ENCODE measurements at places on chromosomes 1 and 21. TPM values are rescaled to one million over a fixed set of nuclear protein-coding genes. Genes with fewer than 3 reads are reported as not detected.

DNA sequence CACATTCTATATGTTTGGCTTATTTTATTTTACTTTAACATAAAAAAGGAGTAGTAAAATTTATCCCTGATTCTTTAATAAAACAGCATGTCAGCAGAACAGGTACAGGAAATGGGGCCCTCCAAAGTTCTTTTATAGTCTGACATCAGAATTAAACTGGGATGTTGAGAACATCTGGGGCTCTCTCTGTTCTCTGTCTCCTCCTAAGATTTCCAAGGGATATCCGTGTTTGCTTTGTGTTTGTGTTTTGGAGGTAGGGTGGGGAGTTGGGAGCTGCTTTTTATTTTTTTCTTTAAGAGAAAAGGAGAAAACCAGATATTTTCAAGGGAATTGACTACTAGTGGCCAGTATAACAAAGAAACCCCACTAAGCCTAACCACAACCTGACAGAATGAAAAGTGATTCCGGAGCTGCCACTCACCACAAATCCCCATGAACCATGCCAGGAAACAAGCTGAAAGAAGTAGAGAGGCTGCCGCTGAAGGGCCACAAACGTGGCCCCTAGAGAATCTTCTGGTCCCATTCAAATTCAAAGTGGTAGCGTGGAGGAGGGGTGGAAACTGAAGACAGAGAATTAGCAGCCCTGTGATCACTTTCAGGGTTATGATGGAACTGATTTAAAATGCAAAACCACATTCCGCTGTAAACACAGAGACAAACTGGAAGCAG, 369.6 kb upstream of the ADGRL2 start:
- no peak overlapping the region for H3K4me3 ChIP-seq
- H3K36me3 ChIP-seq, result no peaks in the 10 kb centered on the region
- DNase-seq, result peak; percentile 64
- peak overlapping the region; percentile 91 for H3K27ac ChIP-seq
- no peaks in the 10 kb centered on the region for H3K27me3 ChIP-seq

GSTM3 gene
- 3.1 TPM for total RNA-seq

- H3K27ac ChIP-seq, result no peak overlapping the region
- no peak overlapping the region for H3K4me3 ChIP-seq
- DNase-seq, result no peak
- H3K4me1 ChIP-seq, result no peaks in the 10 kb centered on the region
- H3K27me3 ChIP-seq, result no peaks in the 10 kb centered on the region
- peaks cover 4% of the 10 kb centered on the region for H3K36me3 ChIP-seq
Observed at GRCh38 chr1:5532811-5533210, 459.4 kb downstream of the NPHP4 start.

LCA5L gene
- total RNA-seq, result not detected

PAX7 gene
- 0.03 TPM for total RNA-seq

DNA sequence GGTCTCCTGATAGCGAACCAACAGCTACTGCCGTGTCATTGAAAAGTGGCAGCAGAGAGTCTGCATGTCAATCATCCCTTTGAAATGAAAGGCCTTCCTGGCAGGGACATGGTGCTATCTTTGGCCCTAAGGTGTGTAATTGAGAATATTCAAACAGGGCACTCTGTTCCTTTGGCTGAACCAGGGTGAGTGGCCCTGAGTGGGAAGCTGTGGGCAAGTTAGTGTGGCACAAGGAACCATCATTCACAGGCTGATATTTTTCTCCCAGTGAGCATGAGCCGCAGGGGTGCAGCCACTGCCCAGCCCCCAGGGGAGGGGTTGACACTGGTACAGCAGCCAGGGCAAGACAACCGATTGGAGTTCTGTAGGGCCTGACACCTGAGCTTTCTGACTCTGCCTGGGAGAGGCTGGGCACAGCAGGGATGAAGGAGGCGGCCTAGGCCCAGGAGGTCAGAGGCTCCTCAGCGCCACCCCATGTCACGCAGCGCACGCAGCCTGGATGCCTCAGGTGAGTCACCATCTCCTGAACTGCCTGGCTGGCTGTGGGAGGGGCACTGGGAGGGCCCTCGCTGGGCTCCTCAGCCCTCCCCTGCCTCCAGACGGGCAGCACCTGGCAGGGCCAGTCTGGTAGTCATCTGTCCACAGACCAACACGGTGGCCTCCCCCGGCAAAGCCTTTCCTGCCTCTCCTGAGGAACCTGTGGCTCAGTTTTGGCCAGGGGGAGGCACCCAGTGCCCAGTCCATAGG, 13.2 kb downstream of the QSOX1 start:
- DNase-seq, result peak; percentile 92
- H3K27ac ChIP-seq, result peak overlapping the region; percentile 76
- no peaks in the 10 kb centered on the region for H3K27me3 ChIP-seq
- no peaks in the 10 kb centered on the region for H3K36me3 ChIP-seq

MSH4 gene
- total RNA-seq, result 0.24 TPM

ADAMTS4 gene
- 4.7 TPM for total RNA-seq

DNA sequence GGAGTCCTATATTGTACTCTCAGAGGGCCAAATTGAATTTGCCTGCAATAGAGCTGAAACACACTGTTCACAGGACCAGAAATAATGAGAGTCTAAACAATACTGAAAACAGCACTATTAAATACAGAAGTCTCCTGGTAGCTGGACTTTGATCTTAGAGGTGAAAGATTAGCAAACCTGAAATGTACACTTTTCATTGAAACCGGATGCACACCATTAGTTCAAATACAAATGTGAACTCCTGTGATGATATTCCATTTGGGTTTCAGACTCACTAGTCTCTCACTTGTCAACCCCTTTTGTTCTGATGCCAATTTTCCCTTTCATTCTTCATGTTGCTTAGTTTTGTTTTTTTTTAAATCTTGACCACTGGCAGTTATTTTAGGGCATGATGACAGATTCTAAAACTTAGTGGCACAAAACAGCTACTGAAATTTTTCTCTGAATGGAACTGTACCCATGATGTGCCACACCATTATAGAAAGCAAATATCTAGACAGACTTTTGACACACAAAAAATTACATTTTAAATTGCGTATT, 5.9 kb upstream of the TNFSF4 start:
- no peaks in the 10 kb centered on the region for H3K36me3 ChIP-seq
- DNase-seq, result no peak
- no peak overlapping the region for H3K27ac ChIP-seq
- H3K4me1 ChIP-seq, result no peaks in the 10 kb centered on the region
- peaks cover 55% of the 10 kb centered on the region for H3K27me3 ChIP-seq

AADACL3 gene
- total RNA-seq, result 1.5 TPM

DNA sequence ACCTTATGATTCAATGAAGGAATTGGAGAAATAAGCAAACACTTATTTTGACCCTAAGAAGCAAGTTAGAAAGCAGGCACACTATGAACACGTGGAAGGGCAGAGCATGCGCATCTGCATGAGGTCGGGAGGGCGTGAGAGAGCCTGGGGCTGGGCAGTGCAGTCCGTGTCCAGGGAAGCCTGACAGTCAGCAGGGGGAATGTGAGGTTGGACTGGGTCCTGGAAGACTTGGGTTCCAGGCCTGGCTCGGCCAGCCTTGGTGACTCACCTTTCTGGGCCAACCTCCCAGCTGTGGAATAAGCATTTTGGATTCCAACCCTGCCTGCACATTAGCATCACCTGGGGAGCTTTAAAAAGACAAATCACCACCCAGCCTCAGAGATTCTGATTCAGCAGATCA, 26.6 kb upstream of the LMX1A start:
- 0 out of 2 replicates have a peak, but pooled peaks cover 7% of the 10 kb centered on the region for H3K27me3 ChIP-seq
- no peak overlapping the region for H3K4me3 ChIP-seq
- H3K36me3 ChIP-seq, result no peaks in the 10 kb centered on the region
- no peak for DNase-seq

- DNase-seq, result no peak
- peaks cover 5% of the 10 kb centered on the region for H3K36me3 ChIP-seq
- H3K27me3 ChIP-seq, result no peaks in the 10 kb centered on the region
- H3K4me3 ChIP-seq, result no peak overlapping the region
Observed at GRCh38 chr1:94456736-94457135, 38.5 kb downstream of the ABCD3 start.

CD5L gene
- not detected for total RNA-seq

- H3K4me3 ChIP-seq, result no peak overlapping the region
- no peaks in the 10 kb centered on the region for H3K4me1 ChIP-seq
- no peak for DNase-seq
- 0 out of 2 replicates have a peak, but pooled peaks cover under 1% of the 10 kb centered on the region for H3K36me3 ChIP-seq
Observed at GRCh38 chr1:116737855-116738321, 16.3 kb upstream of the CD2 start.

- H3K4me1 ChIP-seq, result peaks cover 24% of the 10 kb centered on the region
- H3K4me3 ChIP-seq, result peak overlapping the region; percentile 20
- H3K36me3 ChIP-seq, result no peaks in the 10 kb centered on the region
- H3K27ac ChIP-seq, result no peak overlapping the region
- H3K27me3 ChIP-seq, result no peaks in the 10 kb centered on the region
Observed at GRCh38 chr1:118188411-118188810, 3.4 kb upstream of the SPAG17 start.

GRCh38 chr1:155254714-155255242, 505 bp downstream of the ENTREP3 start:
- H3K27ac ChIP-seq, result no peak overlapping the region
- peaks cover 9% of the 10 kb centered on the region for H3K36me3 ChIP-seq
- peak overlapping the region; percentile 89 for H3K4me3 ChIP-seq
- no peaks in the 10 kb centered on the region for H3K27me3 ChIP-seq

DNA sequence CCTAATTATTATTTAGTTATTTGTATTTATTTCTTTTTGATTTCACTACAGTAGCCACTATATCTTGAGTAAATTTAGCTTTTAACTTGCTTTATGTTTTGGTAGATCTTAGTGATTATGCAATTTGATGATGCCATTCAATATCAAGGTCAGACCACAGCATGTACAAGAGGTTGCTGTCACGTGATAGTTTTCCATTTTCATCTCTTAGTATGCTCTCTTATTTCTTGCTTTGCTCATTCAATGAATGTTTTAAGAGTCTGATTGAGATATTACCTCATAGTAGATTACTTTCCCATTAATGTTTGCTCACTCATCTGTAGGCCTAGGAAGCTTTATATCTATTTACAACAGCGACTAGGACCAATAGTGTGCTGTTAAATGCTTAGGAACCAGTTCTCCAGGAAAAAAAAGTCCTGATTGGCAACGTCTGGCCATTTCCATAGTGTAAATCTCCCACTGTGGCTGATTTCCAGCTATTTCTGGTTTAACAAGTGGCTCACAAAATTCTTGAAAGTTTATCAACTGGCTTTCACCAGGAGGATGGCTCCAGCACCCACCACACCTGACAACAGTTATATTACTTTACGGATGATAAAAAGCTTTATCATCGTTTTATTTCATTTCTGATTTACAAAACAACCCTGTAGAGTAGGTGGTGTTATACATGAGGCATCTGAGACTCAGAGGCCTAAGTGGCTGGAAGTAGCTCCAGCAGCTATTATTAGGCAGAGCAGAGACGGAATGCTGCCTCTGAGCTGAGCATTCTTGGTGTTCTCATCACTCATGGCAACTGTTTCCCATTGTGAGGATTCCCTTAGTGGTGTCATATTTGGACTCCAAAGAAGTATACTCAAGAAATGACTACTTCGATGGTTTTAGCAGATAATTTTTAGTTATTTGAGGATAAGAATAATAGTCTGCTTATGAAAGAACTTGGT, 235.2 kb downstream of the DISC1 start:
- H3K4me1 ChIP-seq, result no peaks in the 10 kb centered on the region
- DNase-seq, result no peak
- H3K4me3 ChIP-seq, result no peak overlapping the region
- H3K27me3 ChIP-seq, result no peaks in the 10 kb centered on the region

- DNase-seq, result no peak
- no peaks in the 10 kb centered on the region for H3K27me3 ChIP-seq
- H3K36me3 ChIP-seq, result no peaks in the 10 kb centered on the region
- H3K4me1 ChIP-seq, result no peaks in the 10 kb centered on the region
- no peak overlapping the region for H3K4me3 ChIP-seq
Observed at GRCh38 chr1:201072149-201072548, 40.1 kb downstream of the CACNA1S start.

- DNase-seq, result no peak
- no peak overlapping the region for H3K27ac ChIP-seq
- H3K4me3 ChIP-seq, result no peak overlapping the region
- no peaks in the 10 kb centered on the region for H3K36me3 ChIP-seq
- H3K27me3 ChIP-seq, result no peaks in the 10 kb centered on the region
- peaks cover 7% of the 10 kb centered on the region for H3K4me1 ChIP-seq
Observed at GRCh38 chr1:229204921-229205777, 65.8 kb upstream of the RAB4A start.

TMEM125 gene
- total RNA-seq, result 39.3 TPM

FTCD gene
- 3.3 TPM for total RNA-seq

- no peaks in the 10 kb centered on the region for H3K27me3 ChIP-seq
- H3K36me3 ChIP-seq, result no peaks in the 10 kb centered on the region
- no peaks in the 10 kb centered on the region for H3K4me1 ChIP-seq
- H3K27ac ChIP-seq, result no peak overlapping the region
- no peak for DNase-seq
Observed at GRCh38 chr1:70093250-70093975, 112.0 kb downstream of the LRRC40 start.

GRCh38 chr1:93114391-93114790, 35.3 kb downstream of the MTF2 start:
- no peaks in the 10 kb centered on the region for H3K27me3 ChIP-seq
- peaks cover 26% of the 10 kb centered on the region for H3K36me3 ChIP-seq
- H3K4me1 ChIP-seq, result peaks cover 27% of the 10 kb centered on the region
- H3K4me3 ChIP-seq, result no peak overlapping the region
- no peak for DNase-seq

GRCh38 chr1:59040486-59040885, 256.4 kb upstream of the FGGY start:
- no peaks in the 10 kb centered on the region for H3K27me3 ChIP-seq
- no peaks in the 10 kb centered on the region for H3K36me3 ChIP-seq
- no peak overlapping the region for H3K4me3 ChIP-seq
- no peaks in the 10 kb centered on the region for H3K4me1 ChIP-seq
- no peak overlapping the region for H3K27ac ChIP-seq
- DNase-seq, result no peak

DNA sequence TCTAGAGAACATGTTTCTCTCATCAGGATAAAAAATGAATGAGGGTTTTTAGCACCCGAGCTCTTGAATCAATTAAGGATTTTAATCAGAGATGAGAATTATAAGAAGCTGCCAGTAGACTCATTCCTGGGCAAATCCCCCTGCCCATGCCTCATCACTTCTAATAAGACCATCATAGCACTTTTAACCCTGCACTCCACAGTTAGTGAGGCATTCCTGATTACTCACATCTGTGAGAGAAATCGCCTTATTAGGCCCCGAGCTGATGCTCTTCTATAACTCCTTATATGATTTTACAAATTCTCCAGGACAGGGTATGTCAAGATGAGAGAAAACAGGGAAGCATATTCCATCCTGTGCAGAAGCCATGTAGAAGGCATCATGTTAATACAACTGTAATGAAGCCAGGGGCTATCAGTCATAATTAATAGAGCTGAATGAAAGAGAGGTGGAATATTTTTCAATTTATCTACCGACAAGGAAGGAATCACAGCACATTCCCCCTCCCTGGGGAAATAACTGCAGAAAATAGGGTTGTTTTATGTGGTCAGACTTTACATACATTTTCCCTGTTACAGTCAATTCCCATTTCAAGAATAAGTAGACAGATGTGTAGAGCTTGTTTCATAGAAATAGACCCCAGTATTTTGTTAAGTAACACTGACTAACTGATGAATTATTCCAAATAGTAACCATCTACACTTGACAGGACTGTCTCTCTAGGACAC, 272.7 kb downstream of the HHIPL2 start:
- H3K27me3 ChIP-seq, result no peaks in the 10 kb centered on the region
- H3K4me3 ChIP-seq, result no peak overlapping the region
- H3K4me1 ChIP-seq, result no peaks in the 10 kb centered on the region
- H3K36me3 ChIP-seq, result no peaks in the 10 kb centered on the region
- no peak for DNase-seq

Measured in GM23338 (cell line).